Ascending aorta (tissue), 2 donors: ENCODE measurements at places on chromosomes 2 and 18.

DNA sequence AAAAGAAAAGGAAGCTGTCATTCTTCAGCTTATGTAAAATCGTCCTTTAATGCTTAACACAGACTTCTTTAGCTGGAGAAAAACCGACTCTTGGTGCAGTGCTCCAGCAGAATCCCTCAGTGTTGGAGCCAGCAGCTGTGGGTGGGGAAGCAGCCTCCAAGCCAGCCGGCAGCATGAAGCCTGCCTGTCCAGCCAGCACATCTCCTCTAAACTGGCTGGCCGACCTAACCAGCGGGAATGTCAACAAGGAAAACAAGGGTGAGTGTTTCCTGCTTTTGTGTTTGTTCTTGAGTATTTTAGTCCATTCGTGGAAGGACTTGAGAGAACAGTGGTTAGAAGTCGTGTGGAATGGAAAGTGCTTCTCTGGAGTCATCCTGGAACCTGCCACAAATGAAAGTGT, 38.9 kb downstream of the KDM3A start:
- peak overlapping the region; percentile 21 for H3K27ac ChIP-seq
- peak overlapping the region; percentile 22 for H3K4me3 ChIP-seq
- peaks cover 60% of the 10 kb centered on the region for H3K4me1 ChIP-seq
- no peaks in the 10 kb centered on the region for H3K27me3 ChIP-seq
- no peak for DNase-seq
- peaks cover 74% of the 10 kb centered on the region for H3K36me3 ChIP-seq

DNA sequence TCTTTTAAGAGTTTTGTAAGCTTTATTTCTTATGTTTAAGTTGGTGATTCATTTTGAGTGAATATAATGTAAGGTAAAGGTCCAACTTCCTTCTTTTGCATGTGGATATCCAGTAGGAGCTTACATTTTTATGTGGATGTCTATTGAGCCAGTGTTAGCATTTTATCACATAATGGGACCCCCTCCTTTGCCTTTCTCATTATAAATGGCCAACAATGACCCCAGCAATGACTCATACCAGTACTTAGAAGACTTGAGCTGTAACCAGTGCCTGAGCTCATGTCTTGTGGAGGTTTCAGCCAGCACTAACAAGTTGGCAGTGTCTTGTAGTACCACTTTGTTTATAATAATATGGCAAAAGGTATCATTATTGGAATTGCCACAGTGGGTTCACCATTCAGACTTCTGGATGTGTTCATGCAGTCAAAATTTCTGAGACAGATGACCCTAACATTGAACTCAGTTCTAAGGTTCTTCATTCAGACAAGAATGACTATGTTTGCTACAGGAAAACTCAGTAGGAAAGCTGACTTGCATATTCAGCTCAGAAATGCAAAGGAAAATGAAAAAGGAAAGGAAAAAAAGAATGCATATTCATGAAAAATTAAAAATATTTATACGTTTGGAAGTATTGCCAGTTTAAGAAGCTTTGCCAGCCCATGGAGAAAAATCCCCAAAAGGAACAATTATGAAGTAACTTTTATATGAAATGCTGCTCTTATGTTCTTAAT, 41.0 kb downstream of the CDKL4 start:
- no peak for DNase-seq
- H3K36me3 ChIP-seq: no peaks in the 10 kb centered on the region

GRCh38 chr2:45009303-45009927, at the start of gene SIX2:
Gene SIX2 (minus strand): TSS chr2:45009452. CDS start chr2:45009110, 342 bp downstream.
- H3K4me1 ChIP-seq: peaks cover 30% of the 10 kb centered on the region
- DNase-seq: peak; percentile 97
- H3K27ac ChIP-seq: peak within 1 kb of the TSS; percentile 91
- peak within 1 kb of the TSS; percentile 75 for H3K4me3 ChIP-seq
- no peaks in the 10 kb centered on the region for H3K27me3 ChIP-seq
- no peaks in the 10 kb centered on the region for H3K36me3 ChIP-seq

GRCh38 chr2:102271844-102272243, 39.5 kb upstream of the IL1RL1 start:
- no peaks in the 10 kb centered on the region for H3K36me3 ChIP-seq
- H3K4me1 ChIP-seq: no peaks in the 10 kb centered on the region
- H3K4me3 ChIP-seq: no peak overlapping the region
- H3K27me3 ChIP-seq: no peaks in the 10 kb centered on the region
- no peak for DNase-seq

- H3K4me1 ChIP-seq: no peaks in the 10 kb centered on the region
- no peak overlapping the region for H3K27ac ChIP-seq
- no peaks in the 10 kb centered on the region for H3K36me3 ChIP-seq
- no peak for DNase-seq
- no peaks in the 10 kb centered on the region for H3K27me3 ChIP-seq
Observed at GRCh38 chr2:226984750-226985582, 149.1 kb downstream of the RHBDD1 start.

- no peaks in the 10 kb centered on the region for H3K36me3 ChIP-seq
- H3K27ac ChIP-seq: no peak overlapping the region
- no peak overlapping the region for H3K4me3 ChIP-seq
- no peaks in the 10 kb centered on the region for H3K4me1 ChIP-seq
- DNase-seq: no peak
Observed at GRCh38 chr2:101371636-101372035, 15.7 kb downstream of the CREG2 start.

DNA sequence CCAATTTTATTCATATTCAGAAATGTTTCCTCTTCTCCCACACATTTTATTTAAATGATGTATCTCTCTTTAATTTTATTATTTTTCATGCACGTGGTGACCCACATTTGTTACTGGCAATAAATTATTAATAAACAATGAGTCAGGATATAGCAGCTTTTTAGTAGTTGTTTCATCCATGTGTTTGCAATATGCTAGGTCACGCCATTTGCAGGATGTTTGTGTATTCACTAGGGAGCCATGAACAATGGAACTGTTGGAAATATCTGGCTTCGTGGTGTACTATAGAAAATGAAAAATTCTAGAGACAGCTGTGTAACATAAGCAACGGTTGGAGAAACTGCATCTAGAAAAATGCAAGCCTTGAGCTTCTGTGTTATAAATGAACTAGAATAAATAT, 176.0 kb upstream of the COL3A1 start:
- no peak for DNase-seq
- H3K36me3 ChIP-seq: no peaks in the 10 kb centered on the region
- no peaks in the 10 kb centered on the region for H3K4me1 ChIP-seq
- H3K4me3 ChIP-seq: no peak overlapping the region
- no peaks in the 10 kb centered on the region for H3K27me3 ChIP-seq

DNA sequence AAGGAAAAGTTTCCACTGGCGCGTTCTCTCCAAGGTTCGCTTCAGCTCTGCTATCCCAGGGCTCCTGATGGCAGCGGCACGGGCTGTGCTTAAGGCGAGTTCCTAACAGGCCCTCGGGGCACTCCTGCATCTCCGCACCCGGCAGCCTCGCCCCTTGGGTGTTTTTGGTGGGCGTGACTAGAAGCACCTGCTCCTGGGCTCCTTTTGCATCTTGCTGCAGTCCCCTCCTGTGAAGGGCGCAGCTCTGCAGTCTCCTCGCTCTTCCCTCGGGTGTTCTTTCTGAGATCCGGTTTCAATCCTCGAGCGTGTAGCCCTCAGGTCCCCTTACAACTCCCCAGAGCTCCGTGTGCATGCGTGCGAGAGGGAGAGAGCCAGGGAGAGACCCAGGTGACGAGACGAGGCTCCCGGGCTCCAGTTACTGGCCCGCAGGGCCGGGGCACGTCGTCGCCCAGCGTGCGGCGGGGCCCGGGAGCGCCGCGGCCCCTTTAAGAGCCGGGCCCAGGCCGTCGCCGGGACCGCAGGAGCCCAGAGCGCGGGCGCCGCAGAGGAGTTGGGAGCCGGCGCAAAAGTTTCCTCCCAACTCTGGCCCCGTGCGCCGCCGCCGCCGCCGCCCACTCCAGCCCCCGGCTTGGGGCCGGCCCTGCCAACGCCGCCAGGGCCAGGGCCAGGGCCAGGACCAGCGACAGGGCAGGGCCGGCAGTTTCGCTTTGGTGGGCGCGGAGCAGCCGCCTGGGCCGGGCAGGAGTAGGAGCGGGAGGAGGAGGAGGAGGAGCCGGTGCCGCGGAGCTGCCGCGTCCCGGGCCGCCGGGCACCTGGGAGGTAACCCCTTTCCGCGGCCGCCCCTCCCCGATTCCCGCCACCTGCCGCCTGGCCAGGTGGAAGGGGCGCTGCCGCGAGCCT, at the start of gene PARD3B:
Gene PARD3B (plus strand): TSS at position 515 of the 900 bp plus-strand sequence. CDS start 525 bp downstream, outside the sequence.
- H3K4me3 ChIP-seq: peak within 1 kb of the TSS; percentile 99
- no peaks in the 10 kb centered on the region for H3K36me3 ChIP-seq
- peak; percentile 70 for DNase-seq

DNA sequence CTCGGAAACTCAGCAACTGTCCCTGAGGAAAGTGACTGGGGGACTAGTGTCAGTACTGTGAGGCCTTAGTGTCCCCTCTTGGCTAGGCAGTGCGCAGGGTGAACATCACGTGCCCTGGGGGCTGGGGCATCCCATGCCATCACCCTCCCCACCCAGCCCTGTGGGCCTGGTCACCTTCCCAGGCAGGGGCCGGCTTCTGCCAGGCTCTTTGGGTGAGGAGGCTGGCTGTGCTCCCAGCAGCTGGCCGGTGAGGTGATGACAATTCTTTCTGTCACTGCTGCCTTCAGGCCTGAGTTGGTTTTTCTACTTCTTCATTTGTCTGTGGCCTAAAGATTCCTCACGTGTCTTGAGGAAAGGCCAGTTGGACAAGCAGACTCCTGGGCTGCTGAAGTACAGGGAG, 180.8 kb downstream of the KLHL29 start:
- H3K27me3 ChIP-seq: no peaks in the 10 kb centered on the region
- no peak for DNase-seq
- no peaks in the 10 kb centered on the region for H3K36me3 ChIP-seq
- peaks cover 10% of the 10 kb centered on the region for H3K4me1 ChIP-seq
- H3K4me3 ChIP-seq: no peak overlapping the region
- H3K27ac ChIP-seq: peak overlapping the region; percentile 53

GRCh38 chr2:117987121-117987520, 26.7 kb downstream of the CCDC93 start:
- no peaks in the 10 kb centered on the region for H3K4me1 ChIP-seq
- no peaks in the 10 kb centered on the region for H3K27me3 ChIP-seq
- peaks cover 51% of the 10 kb centered on the region for H3K36me3 ChIP-seq

GRCh38 chr2:218811382-218811781, 20.2 kb downstream of the PRKAG3 start:
- H3K4me3 ChIP-seq: no peak overlapping the region
- peaks cover 44% of the 10 kb centered on the region for H3K36me3 ChIP-seq
- no peak for DNase-seq
- H3K4me1 ChIP-seq: peaks cover 4% of the 10 kb centered on the region
- no peak overlapping the region for H3K27ac ChIP-seq
- H3K27me3 ChIP-seq: no peaks in the 10 kb centered on the region

DNA sequence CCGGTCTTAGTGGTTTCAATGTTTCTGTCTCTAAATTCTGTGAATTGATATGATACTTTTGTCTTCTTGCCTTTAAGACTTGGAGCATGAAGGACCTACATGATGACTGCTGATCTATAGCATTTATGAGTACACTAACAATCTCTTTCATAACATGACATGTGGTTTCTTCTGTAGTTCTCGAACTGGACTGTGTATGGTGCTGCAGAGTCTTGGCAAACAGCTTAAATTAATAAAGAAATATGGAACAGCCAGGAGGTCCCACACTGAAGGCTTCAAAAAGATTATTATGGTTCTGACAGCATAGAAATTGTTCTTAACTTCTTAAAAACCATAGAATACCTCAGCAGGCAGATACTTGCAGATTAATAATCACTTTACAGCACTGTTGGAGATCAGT, 145.0 kb downstream of the DCC start:
- no peak for DNase-seq
- H3K4me1 ChIP-seq: no peaks in the 10 kb centered on the region
- no peak overlapping the region for H3K4me3 ChIP-seq
